ENCODE measurements at places on chromosomes 2 and 18. TPM values are rescaled to one million over a fixed set of nuclear protein-coding genes. Genes with fewer than 3 reads are reported as not detected.

Gene RPS27A
- 2,483 TPM for total RNA-seq

- no peak for DNase-seq
Observed at GRCh38 chr2:219672406-219672805, 45.0 kb downstream of the SLC4A3 start.

Gene GATA6
- total RNA-seq, result 0.31 TPM

Gene GLI2
- total RNA-seq, result not detected

Gene PRKCE
- total RNA-seq, result 3.9 TPM

GRCh38 chr2:45121236-45121927 is 112.1 kb upstream of the SIX2 start:
- DNase-seq, result no peak

GRCh38 chr2:235710933-235711332 is 217.1 kb downstream of the AGAP1 start:
- DNase-seq, result no peak

DNA sequence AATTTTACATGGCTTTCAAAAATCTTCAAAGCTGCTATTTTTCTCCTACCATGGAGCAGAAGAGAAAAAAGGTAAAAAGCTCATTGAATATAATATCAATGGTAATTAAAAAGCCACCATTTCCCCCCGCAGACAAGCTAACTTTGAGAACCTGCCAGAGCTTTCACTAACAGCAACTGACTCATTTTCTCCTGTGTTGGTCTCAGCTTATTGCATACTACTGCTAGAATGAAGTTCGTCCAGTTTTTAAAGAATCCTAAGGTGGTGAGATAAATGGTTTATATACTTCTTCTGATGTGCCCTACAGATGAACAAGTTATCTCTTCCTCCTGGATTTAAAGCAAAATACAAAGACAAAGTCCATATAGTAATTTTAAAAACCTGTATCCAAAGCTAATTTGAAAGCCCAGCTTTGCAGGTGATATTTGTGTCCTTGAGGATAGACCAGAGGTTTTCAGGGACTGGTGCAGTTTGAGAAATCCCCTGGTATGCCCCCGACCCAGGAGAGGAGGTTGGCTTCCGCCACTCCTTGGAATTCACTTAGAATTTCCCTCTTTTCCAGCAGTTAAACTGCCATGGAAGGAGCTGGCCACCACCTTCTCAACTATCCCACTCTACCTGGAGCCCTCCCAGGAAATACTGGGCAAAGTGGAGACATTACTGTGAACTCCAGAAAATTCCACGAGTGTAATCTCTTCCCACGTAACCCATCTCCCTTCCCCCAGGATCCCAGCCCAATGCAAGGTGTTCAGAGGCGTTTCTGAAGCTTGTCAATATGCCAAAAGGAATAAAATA is 17.5 kb downstream of the YPEL5 start:
- DNase-seq, result no peak

DNA sequence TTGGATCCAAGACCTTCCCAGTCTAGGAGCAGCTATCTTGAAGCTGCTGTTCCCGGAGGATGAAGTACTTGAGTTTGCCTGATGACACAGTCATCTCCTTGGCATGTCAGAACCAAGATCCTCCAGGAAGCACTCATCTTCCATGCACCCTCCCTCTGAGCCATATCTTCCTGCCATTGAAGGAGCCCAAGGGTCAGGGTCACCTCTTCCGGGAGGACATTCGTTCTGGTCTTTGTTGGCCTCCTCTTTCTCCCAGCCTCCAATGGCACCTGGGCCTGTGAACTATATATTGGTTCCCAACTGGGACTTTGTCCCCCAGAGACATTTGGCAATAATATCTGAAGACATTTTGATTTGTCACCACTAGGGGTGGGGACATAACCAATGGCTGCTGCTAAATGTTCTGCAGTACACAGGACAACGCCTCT is 4.2 kb upstream of the MYO7B start:
- DNase-seq, result no peak

DNA sequence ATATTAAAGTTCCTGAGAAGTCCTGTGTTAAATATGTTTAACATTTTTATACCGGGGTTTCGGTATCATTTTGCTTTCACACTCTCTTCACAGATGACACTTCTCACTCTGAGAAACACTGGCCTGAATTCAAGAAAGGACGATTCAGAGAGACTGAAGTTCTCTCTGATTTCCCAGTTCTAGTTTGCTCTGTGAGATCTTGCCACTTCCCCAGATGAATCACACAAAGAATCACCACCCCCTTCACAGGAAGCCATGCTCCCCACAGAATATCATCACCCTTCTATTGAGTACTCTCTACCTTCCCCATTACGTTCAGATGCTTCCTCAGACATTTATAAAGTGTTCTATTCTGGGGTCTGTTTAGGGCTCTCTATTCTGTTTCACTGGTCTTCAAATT is 16.1 kb upstream of the CD207 start:
- DNase-seq, result no peak

DNA sequence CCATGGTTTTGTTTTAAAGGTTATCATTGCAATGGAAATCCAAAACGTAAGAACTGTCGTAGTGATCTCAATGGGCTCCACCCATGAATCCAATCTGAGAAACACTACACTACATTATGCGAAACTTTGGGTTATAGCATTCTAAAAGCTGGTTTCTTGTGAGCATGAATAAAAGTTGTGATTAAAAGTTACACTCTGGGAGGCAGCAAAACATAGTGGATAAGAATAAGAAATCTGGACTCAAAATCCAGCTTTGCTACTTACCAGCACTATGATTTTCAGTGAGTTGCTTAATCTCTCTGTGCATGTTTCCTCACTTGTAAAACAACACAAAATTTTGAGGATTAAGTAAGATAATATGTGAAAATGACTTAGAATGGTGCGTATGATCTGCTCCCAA is 25.7 kb upstream of the THOC1 start:
- DNase-seq, result no peak

Gene MAP3K19
- total RNA-seq, result not detected

All from G401 (cell line).